GM23248 (cell line): ENCODE measurements at places on chromosomes 1 and 21. TPM values are rescaled to one million over a fixed set of nuclear protein-coding genes. Genes with fewer than 3 reads are reported as not detected.

CYP4A11 gene
- not detected in 2 replicates for total RNA-seq

CR1L gene
- not detected in 2 replicates for total RNA-seq

DCDC2B gene
- not detected in 2 replicates for total RNA-seq

DNA sequence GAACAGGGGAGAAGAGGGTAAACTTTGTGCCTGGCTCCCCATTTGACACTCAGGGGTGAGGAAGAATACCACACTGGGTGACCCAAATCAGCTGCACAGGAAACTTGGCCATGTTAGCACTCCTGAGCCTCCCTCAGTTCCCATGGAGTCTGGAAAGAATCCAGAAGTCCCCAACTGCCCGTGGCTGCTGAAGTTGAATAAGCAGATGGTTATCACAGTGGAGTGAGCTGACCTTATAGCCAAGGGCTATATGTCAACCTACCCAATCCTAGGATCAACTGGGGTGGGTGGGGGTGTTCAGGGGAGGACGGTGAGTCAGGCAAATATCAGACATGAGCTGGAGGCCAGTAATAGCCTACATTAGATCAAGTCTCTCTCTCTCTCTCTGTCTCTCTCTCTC, 20.4 kb downstream of the KCNH1 start:
- no peak for DNase-seq

DNA sequence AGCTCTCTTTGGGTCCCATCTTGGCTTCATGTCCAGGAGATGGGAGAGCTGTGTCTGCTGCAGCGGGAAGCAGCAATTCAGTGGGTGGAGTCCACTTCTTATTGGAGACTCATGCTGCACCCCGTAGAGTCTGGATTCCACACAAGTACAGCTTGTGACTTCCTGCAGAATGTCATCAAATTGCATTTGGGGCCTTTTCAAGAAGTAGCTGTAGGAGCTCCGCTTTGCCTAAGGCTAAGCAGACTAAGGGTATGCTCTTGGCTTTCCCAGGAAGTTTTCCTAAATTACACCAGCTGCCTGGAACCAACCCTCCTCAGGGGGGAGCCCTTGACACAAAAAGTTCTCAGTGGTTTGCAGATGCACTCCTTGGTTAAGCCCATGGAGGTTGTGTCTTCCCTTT, 5.7 kb upstream of the MOB3C start:
- peak; percentile 73 for DNase-seq

DNA sequence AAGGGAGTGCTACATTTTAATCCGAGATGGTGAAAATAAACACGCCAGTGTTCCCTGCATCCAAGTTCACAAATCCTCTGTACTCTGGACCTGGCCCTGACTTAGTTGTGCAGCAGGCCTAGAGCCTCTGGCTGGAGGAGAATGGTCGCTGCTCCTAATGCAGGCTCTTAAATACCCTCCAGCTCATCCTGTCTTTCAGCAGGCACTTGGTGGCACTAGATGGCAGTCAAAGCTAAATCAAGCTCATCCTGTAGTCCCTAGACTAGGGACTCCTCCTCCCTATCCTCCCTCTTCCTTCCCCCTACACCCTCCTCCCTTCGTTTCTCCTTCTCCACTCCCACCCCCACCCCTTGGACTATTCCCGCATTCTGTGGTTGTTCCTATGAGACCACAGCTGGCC, 41.6 kb upstream of the MTR start:
- DNase-seq, result peak; percentile 24

- DNase-seq, result no peak
Measured at GRCh38 chr1:245952383-245953026, 554.6 kb downstream of the SMYD3 start.

GRCh38 chr1:14969006-14969405, 184.5 kb upstream of the TMEM51 start:
- peak; percentile 67 for DNase-seq
